ENCODE measurements at places on chromosomes 16 and 17. TPM values are rescaled to one million over a fixed set of nuclear protein-coding genes. Genes with fewer than 3 reads are reported as not detected.
A peak's percentile ranks its signal among the peaks of the same experiment; 100 is the strongest.

Gene TCAP
- not detected for total RNA-seq

GRCh38 chr16:77922228-77922754, 100.1 kb upstream of the CLEC3A start:
- no peak for DNase-seq

GRCh38 chr17:81976332-81977210, 858 bp upstream of the ASPSCR1 start:
- peak; percentile 34 for DNase-seq

- DNase-seq = no peak
Observed at GRCh38 chr16:84090211-84090610, 26.5 kb downstream of the MBTPS1 start.

Gene SMIM36
- not detected for total RNA-seq

Gene OR3A3
- not detected for total RNA-seq

Gene SYCE1L
- not detected for total RNA-seq

Data from M059J (cell line).